Activated CD8-positive, alpha-beta memory T cell treated with anti-CD3 and anti-CD28 coated beads, Interleukin-2, amount 10 ng/mL, durations not matched to agents 7 days and 5 days (primary cell): ENCODE measurements at places on chromosomes 16 and 17. TPM values are rescaled to one million over a fixed set of nuclear protein-coding genes. Genes with fewer than 3 reads are reported as not detected.

KRTAP17-1 gene
- not detected for total RNA-seq

SLC38A8 gene
- not detected for total RNA-seq

CMTM2 gene
- 1.6 TPM for total RNA-seq

UTS2R gene
- total RNA-seq: not detected

SERPINF2 gene
- total RNA-seq: 0.18 TPM

OR4D1 gene
- total RNA-seq: 0.12 TPM

CHST5 gene
- total RNA-seq: not detected

NUDT7 gene
- 2.7 TPM for total RNA-seq
